ENCODE measurements at places on chromosomes 5 and 9.

DNA sequence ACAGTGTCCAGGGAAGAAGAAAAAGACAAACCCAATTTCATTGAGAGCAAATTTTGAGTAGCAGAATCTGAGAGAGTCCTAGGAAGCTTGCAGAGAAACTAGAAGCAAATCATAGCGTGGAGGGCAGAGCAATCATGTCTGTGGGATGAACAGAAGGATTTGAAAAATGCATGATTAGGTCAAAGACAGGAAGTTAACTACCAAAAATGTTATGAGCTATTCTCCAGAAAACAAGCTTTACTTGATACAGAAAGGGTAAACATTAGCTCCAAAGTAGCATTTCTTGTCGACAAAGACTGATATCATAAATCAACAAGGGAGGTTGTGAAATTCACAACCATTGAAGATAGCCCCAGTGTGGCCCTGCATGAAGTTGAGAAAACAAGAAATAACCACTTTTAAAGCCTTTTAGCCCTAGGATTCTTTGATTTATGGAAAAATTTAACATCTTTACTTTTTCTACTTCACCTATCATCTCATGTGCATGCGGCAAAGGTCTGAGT, 97.7 kb upstream of the MEGF10 start:
- DNase-seq: peak; percentile 73

DNA sequence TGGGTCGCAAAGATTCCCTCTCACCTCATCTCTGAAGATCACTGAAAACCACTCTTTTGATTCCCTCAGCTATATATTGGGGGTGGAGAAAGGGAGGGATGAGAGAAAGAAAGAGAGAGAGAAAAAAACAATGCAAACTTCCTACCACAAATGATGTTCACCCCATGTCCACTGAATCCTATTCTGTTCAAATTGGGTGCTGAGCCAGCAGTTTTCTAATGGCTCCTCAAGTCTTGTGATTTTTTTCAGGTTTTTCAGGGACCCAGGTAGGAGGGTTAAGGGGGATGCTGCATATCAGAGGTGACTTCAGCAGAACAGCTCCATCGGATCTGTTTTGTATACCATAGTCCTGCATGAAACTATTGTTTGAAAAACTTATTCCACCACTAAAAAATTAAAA, 95.9 kb downstream of the SH3TC2 start:
- no peak for DNase-seq

DNA sequence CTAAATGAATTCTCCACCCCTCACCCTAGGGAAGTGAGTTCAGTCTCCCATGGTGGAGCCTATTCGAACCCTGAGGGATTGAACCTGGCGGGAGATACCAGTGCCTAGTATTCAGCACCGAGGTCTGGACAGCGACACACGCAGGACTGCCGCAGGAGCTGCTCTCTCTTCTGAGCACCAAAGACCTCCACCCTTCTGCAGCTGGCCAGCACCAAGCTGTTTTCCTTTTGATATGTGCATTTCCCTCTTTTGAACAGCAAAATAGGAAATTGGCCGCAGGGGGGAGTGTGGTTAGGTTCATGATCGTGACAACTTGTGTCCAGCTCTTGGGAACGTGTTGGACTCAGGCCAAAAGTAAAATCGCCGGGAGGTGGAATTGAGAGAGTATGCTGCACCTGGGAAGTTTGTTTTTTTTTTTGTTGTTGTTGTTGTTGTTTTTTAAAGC, 1.2 kb upstream of the PCSK1 start:
- DNase-seq: peak; percentile 74

DNA sequence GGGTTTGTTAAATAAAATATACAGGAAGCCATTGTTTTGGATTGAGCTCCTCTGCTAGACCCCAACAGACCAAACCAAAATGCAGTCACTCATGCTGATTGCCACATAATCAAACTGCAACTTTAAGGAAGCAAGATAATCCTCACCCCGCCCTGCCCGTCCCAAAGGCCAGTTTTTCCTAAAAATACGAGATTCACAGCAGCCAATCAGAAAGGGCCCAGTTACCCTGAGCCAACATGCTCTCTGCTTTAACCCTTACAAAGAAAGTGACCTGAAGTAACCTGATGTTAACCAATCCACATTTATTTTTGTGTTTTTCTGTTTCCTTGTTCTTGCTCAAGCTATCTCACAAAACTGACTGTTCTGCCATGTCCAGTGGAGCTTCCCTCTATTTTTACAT, 21.5 kb upstream of the RNF20 start:
- no peak for DNase-seq

GRCh38 chr5:148391422-148391821, 7.7 kb downstream of the FBXO38 start:
- DNase-seq: no peak

GRCh38 chr5:169904059-169904458, 76.2 kb downstream of the INSYN2B start:
- DNase-seq: no peak

DNA sequence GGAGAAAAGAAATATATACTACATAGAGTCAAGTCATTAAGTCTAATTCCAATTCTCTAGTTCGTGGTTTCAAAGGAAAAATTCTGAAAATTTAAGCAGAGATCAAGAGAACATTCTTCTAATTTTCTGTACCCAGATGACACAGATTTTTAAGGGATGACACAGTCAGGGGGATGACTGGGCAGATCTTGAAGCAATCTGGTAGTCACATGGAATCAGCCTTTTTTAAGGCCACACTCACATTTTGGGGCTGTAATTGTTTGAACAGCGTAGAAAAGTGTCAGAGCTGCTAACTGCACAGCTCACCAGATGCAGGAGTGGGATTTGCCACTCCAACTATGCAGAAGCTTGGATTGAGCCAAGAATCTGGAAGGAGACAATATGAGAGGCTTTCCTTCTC, 20.4 kb downstream of the PDE4D start:
- DNase-seq: peak; percentile 75

GRCh38 chr5:172640822-172641358, at the start of gene NEURL1B:
Gene NEURL1B, plus strand, starts transcription at chr5:172641263. Its CDS starts 144 bp downstream, at chr5:172641407.
- DNase-seq: peak; percentile 8

DNA sequence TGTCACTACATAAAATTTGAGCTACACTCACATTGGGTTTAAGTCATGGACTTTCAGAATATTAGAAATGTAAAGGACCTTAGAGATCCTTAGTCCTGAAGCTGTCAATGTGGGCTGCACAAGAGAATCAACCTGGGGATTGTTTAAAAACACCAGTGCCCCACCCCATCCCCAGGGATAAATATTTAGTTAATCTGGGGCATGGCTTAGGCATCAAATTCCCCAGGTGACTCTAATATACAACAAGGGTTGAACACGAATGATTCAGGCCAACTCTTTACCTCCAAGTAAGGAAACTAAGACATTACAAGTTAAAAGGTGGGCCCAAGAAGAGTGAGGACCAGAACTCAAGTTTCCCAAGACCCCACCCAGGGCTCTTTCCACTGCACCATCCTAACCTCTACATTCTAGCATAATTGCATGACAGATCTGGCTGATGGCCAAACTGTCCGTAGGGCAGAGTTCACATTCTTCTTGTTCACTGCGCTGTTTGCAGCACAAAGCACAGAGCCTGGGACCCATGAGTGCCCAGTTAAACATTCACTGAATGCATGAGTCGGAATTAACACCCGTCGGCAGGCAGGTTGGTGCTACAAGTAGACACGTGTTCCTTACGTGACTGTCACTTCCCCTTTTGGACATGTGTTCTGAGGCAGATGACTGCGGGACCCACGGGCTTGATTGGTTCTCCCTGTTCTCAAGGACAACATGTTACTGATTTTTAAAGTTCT, 25.2 kb downstream of the CYFIP2 start:
- no peak for DNase-seq

DNA sequence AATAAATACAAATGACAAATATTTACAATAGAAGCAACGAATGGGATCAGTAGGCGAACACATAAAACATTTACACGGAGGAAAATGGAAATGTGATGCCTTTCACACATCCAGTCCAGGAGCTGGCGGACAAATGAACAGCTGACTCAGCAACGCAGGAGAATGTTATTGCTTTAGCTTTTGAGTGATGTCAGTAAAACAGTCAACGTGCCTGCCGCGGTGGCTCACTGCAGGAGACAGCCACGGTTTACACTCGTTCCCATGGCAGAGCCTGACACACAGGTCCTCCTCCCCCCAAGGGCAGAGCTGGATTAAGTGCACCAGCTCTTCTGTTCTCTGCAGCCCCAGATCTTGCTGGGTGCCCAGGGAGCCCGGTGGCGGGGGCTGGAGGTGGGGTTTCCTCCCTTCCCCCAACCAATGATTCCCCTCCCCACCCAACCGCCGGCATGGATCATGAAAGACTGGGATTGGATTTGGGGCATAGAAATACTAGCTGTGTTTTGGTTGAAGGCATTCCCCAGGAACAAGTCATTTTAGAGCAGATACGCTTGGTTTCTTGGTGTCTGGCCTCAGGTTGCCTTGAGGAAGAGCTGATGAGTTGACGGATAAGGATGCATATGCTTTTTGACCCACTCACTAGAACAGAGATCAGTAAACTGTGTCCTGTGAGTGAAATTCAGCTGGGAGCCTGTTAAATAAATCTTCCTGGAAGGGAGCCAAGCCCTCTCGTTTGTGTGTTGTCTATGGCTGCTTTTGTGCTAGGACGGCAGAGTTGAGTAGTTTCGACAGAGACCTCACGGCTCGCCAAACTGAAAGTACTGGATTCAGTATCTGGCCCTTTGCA, 12.5 kb downstream of the STC2 start:
- peak; percentile 89 for DNase-seq

- peak; percentile 55 for DNase-seq
Observed at GRCh38 chr5:54996466-54996865, 11.1 kb upstream of the ESM1 start.

- DNase-seq: peak; percentile 77
Observed at GRCh38 chr9:15295761-15296405, 11.1 kb downstream of the TTC39B start.

GRCh38 chr5:97545446-97545845, 362.4 kb upstream of the RIOK2 start:
- no peak for DNase-seq

GRCh38 chr9:6049798-6050197, 34.4 kb upstream of the RANBP6 start:
- DNase-seq: peak; percentile 30

GRCh38 chr5:126443374-126443851, 20.2 kb downstream of the GRAMD2B start:
- no peak for DNase-seq

GRCh38 chr5:32769711-32770110, 58.6 kb downstream of the NPR3 start:
- DNase-seq: no peak

GRCh38 chr5:113427871-113428574, 6.8 kb downstream of the TSSK1B start:
- no peak for DNase-seq

DNA sequence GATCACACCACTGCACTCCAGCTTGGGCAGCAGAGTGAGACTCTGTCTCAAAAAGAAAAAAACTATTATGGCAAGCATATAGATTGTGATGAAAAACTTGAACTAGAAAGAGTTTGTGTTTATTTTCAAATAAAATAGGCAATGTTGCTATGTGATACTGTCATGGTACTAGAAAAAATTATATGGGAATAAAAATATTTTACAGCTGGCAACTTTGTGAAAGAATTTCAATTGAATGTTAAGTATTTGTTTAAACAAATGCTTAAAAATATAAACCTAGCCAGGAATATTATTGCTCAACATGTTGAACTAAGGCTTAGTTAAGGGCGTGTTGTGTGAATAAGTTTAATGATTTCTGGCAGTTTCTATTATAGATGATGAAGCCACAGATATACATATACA, 31.7 kb downstream of the HSDL2 start:
- no peak for DNase-seq

All from amniotic epithelial cell (primary cell).